Right renal pelvis (tissue), 4 donors: ENCODE measurements at places on chromosomes 7 and 10. TPM values are rescaled to one million over a fixed set of nuclear protein-coding genes. Genes with fewer than 3 reads are reported as not detected.

GRCh38 chr7:24548390-24548789 is 24.9 kb upstream of the PALS2 start:
- no peak for DNase-seq

DNA sequence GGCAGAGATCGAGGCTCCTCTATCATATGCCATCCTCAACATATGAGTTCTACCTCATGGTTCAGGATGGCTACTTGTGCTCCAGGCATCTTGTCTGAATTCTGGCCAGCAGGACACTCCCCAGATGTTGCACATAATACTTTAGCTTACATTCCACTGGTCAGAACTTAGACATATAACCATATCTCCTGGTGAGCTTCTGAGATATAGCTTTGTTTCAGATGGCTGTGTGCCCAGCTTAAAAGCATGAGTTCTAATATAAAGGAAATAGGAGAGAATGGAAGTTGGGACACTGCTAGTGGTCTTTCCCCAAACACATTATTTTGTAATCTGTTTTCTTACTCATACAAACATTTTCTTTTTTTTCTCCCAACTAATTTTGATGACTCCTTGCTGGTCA is 50.8 kb upstream of the IFRD1 start:
- DNase-seq: no peak

SKAP2 gene
- polyA plus RNA-seq: 23.6 TPM

- DNase-seq: no peak
These were observed 20.2 kb downstream of the DDC start for GRCh38 chr7:50544992-50545391.

KIF20B gene
- 13.5 TPM for polyA plus RNA-seq

DNA sequence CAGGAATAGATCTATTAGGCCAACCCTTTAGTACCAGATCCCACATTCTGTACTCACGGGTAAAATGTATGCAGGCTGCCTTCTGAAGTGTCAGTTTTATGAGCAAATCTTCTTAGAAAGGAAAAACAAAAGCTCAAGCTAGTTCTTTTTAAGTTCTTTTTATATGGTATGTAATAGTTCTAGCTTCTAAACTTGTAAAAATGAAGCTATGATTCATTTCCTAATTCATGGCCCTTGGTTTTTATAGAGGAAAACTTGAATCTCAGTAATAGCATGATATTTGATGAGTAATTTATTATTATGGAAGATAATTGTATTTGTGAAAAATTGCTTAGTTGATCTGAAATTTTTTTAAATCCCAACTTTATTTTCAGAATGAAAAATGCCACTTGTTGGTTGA is 54.3 kb downstream of the SLK start:
- DNase-seq: no peak

DNA sequence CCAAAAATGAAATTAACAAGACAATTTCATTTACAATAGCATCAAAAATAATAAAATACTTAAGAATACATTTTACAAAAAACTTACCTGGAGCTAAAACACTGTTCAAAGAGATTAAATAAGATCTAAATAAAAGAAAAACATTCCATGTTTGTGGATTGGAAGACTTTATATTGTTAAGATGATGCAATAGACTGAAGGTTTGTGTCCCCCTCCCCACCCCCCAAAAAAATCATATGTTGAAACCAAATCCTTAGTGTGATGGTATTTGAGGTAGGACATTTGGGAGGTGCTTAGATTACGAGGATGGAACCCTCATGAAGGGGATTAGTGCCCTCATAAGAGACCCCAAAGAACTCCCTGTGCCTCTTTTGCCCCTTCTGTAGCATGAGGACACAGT is 117.6 kb downstream of the ZNF467 start:
- no peak for DNase-seq

DNA sequence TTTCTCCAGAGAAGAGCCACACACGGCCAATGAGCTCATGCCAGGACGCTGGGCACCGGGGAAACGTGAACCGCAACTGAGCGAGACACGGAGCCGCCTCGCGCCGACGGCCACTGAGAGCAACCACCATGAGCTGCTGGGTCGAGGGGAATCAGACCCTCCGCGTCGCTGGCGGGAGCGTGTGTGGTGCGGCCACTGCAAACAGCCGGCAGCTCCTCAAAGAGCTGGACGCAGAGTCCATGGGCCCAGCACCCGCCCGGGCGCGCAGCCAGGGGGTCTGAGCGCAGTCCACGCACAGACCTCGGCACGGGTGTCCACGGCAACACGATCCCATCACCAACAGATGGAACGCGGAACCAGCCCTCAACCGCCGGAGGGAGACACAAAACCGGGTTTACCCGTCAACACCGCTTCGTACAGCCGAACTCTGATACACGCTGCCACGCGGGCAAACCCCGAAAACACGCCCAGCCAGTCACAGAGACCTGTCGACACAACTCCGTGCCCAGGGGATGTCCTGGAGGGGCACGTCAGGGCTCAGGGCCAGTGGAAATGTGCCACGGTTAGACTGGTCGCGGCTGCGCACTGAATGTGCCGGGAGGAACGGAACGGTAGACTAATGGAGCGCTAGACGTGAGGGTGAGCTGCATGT is 147.1 kb downstream of the ELFN1 start:
- DNase-seq: no peak
